ENCODE measurements at places on chromosomes 7 and 10.

GRCh38 chr7:157138101-157138423 lies 664 bp upstream of the UBE3C start:
- DNase-seq = no peak

GRCh38 chr10:132142396-132143161 lies 44.2 kb upstream of the DPYSL4 start:
- no peak for DNase-seq

DNA sequence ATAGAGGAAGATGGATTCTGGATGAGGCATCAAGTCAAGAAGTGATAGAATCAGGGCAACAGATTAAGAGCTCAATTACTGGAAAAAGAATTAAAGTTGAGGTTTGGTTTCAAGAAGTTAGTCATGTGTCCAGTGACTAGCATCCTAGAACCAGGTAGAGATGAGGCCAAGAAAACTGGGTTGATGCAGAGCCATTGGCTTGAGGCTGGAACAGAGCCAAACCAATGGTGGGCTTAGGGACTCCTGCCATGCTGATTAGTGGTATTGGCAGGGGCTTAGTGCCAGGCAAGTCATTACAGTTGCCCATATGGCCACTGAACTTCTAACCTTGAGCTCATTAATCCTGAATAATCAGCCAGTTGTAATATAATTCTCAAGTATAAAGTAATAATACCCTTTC lies 18.5 kb downstream of the ZNF277 start:
- DNase-seq = no peak

DNA sequence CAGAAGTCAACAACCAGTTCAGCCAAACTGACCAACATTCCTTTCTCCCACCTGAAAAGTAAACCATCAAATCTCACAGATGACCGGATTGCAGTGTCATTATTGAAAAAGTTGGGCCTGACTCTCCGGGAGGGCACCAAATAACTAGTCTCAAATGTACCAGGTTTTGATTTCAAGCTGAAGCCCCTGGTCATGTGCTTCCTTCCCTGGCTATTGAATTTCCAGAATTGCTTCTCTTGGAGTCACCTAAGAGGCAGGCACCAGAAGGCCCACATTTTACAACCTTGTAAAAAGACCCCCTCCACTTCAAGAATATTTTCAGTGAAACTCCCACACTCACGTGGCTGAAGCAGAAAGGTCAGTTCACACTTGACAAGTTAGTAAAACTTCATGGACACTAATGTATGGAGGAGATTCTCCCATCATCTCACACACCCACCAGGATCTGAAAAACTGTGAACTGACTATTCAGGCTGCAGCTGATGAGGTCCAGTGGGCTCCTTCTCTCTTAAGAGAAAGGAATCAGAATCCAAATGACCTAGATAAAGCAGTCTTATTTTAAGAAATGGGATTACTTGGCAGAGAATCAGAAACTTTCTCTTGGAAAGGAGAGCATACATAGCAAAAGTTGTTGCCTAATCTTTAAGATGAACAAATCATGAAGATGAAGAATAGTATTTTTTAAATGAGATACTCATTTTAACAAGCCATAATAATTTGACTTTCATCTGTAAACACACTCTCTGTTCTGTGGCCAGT lies 53.6 kb downstream of the DLD start:
- DNase-seq = no peak

DNA sequence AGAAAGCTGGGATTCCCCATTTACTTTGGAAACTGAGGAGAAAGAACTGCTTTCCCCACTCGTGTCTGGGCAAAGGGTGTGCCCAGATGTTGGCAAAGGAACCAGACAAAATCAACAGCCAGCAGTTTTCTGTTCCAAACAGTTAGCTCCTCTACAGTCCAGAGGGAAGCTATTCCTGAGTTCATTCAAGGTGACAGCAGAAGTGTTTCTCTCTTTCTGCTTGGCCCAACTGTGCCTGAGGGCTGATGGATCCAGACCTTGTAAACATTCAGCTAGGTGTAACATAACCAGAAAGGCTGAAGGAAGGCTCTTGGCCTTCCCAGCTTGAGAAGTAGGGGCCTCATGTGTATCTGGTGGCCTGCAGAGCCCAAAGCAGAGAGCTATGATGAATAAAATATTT lies 7.0 kb upstream of the ALDH18A1 start:
- DNase-seq = no peak

DNA sequence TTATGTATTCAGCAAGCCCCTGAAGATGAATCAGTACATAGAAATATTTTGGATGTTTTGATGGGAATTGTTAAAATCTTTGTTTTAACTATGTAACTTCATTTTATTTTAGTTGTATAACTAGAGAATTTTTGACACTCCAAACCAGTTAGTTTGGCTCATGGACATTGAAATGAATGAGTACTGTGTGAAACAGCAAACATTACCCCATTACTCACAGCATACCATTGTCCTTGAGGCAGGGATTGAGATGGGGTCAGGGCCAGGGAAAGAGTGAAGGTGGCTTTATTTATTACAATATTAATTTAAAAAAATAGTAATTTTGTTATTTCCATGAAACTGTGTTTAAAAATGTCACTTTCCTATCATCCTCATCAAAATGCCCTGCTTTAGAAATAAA lies 4.8 kb upstream of the BMPER start:
- DNase-seq = no peak

DNA sequence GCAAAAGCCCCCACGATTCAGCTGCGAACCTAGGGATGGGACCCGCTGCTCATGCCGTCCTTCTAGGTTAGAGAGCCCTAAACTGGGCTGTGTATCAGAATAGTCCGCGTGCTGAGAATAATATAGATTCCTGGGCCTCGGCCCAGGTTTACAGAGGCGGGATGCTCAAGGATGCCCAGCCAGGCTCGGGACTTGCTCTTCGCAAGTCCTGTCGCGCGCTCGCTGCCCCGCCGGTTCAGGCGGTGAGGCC lies 266 bp upstream of the STMP1 start:
- DNase-seq = no peak

DNA sequence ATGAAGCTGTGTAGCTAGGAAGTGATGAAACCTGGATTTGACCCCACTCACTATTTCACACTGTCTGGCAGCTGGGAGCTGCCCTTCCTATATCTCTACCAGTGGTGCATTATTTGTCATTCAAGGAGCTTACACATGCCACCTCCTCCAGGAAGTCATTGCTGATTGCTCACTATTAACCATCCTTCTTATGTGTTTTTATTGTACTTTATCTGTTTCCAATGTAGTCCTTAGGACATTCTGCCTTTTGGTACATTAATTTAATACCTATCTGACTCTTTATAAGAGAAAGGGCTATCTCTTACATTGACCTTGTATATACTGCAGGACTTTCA lies 31.0 kb downstream of the HHEX start:
- no peak for DNase-seq

- peak; percentile 75 for DNase-seq
These were observed at the start of gene NPM3 for GRCh38 chr10:101782811-101783735. Gene NPM3, minus strand, starts transcription at chr10:101783446. Its CDS starts 56 bp downstream, at chr10:101783390.

DNA sequence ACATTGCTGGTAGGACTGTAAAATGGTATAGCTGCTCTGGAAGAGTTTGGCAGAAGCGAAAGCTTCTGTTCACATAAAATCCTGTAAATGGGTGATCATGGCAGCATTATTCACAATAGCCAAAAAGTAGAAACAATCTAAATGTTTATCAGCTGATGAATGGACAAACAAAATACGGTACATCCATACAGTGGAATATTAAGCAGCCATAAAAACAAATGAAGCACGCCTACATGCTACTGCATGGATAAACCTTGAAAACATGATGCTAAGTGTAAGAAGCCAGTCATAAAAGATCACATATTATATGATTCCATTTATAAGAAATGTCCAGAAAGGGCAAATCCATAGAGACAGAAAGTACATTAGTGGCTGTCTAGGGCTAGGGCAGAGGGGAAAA lies 32.7 kb downstream of the KIN start:
- no peak for DNase-seq

GRCh38 chr10:58241346-58241745 lies 26.3 kb downstream of the IPMK start:
- DNase-seq = no peak

- no peak for DNase-seq
These were observed 175.0 kb downstream of the PLPP4 start for GRCh38 chr10:120632047-120632446.

DNA sequence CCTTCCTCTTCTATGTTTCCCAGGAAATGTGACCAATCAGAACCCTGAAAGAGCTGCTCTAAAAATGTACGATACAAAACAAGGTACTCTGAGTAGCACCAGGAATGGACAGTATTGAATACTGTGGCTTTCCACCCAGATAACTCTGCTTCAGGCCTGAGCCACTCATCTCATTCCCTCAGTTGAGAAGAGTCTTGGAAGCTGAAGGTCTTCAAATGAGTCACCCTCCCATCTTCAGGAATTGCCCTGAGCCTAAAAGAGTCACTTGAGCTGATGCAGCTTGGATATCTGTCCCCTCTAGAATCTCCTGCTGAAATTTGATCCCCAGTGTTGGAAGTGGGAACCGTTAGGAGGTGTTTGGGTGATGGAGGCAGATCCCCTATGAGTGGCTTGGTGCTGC lies 210.4 kb downstream of the DGKI start:
- no peak for DNase-seq

- DNase-seq = no peak
These were observed 59.2 kb downstream of the HK1 start for GRCh38 chr10:69337296-69338132.

GRCh38 chr10:127358337-127358736 lies 161.9 kb upstream of the INSYN2A start:
- DNase-seq = no peak

GRCh38 chr7:98090116-98090515 lies 16.5 kb upstream of the LMTK2 start:
- DNase-seq = no peak

- DNase-seq = no peak
These were observed 317.4 kb downstream of the KIF20B start for GRCh38 chr10:90018819-90019218.

- no peak for DNase-seq
These were observed 19.7 kb upstream of the CCSER2 start for GRCh38 chr10:84308481-84309304.

DNA sequence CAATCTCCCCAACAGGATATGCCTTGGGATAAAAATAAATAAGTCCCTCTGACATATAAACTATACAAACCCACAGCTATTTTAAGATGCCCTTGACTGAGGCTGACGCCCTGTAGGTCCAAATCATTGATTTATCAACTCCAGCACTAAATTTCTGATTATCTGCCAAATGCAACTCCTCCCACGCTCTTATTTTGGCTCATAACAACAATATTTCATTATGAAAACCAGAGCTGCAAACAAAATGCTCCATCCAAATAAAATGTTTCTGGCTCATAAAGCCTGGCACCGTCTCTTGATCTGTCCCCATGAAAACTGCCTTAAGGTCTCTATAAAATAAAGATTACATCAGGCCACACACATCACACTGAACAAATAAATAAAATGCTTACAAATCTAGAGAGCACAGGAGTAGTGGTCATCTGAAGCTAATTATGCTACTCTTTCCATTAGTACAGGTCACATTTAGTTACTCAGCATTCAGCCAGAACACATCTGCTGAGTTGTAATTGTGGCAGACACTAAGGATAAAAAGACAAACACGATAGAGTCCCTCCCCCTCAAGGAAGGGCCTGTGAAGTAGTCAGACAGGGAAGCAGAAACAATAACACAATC lies 28.8 kb downstream of the CACUL1 start:
- no peak for DNase-seq

GRCh38 chr7:33722383-33723101 lies 182.8 kb upstream of the BMPER start:
- no peak for DNase-seq

DNA sequence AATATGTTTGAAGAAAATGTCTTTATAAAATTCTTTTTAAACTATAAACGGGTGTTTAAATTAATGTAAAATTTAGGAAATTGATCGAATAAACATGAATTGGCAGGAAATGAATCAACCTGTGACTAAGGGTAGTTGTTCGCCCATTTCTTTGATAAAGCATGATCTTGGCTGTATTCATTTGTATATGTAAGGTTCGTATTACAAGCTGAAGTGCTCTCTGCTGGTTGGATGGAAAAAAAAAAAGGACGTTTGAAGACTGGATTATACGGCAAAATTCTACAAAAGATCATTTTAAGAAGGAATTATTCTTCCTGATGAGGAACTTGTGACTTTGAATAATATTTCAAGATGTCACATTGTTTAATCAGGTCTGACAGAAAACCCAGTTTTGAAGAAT lies 185.4 kb upstream of the ANK3 start:
- DNase-seq = no peak

GRCh38 chr10:133174689-133175263 lies 14.8 kb downstream of the KNDC1 start:
- DNase-seq = no peak

DNA sequence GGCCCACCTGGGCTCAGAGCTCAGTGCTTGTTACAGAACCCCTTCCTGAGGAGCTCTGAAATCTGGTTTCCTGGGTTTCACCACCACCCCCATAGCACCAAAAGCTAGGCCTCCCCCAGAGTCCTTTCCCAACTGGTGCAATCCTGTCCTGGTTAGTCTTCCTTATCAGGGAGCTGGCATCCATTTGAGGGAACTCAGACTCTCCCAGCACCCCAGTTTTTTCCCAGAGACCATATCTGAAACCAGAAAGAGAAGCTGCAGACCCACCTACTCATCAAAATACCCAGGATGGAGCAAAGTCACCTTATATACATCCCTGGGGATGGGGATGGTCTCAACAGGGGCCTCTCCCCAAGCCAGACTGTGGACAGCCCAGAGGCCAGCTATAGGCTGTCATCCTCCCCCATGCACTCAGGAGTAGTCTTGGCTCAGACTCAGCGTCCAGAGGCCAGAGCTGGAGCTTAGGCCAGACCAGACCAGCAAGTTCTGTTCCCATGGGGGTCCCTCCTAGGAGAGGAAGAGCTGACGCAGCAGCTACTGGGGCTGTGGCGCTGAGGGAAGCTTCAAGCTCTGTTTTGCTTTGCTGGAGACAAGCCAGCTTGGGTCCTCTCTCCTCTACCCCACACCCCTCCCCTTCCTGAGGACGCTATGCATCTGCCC lies 3.0 kb downstream of the TBATA start:
- no peak for DNase-seq

DNA sequence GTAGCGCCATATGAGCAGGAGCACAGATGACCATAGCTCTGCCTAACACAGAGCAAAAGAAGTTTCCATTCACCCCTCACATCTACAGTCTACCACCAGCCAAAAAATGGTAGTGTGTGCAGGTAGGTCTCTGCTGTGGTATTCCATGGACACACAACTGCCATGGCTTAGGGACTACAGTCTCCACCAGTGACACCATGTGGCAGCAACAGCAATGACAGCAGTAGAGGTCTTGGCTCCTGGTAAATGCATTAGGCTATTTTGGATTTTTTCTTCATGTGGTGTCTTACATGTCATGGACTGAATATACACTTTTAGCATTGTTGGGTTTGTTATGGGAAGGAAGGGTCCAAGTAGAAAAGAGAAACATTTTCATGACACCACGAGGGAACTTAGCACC lies 70.1 kb upstream of the CABCOCO1 start:
- no peak for DNase-seq

GRCh38 chr7:106048706-106049020 lies 63.4 kb downstream of the SYPL1 start:
- DNase-seq = no peak

GRCh38 chr10:76555067-76555670 lies 1082.4 kb downstream of the KCNMA1 start:
- DNase-seq = no peak

- no peak for DNase-seq
These were observed 220.8 kb upstream of the RNF32 start for GRCh38 chr7:156419782-156420181.

Data from stimulated activated CD8-positive, alpha-beta memory T cell treated with anti-CD3 and anti-CD28 coated beads, Interleukin-4, amount 100 ng/mL, for 4 hours (primary cell).